ENCODE measurements at places on chromosomes 16 and 17.

- DNase-seq: no peak
Observed at GRCh38 chr16:85068746-85069145, 41.2 kb downstream of the KIAA0513 start.

DNA sequence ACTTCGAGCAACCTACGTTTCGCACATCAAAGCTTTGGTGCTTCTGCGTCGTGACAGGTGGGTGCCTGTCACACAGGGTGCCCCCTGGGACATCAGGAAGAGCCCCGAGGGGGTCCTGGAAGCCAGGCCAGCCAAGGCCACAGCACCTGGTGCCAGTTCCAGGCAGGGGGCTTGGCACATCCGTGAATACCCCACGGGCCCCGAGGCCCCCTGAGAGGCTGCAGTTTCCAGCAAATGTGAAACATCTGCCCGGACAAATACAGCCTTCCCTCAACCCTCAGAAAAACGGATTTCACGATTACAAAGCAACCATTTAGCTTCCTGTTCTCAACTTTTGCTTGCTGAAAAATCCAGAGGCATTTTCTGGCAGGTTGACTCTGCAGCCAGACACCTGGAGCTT lies 109.3 kb upstream of the METRNL start:
- DNase-seq: no peak

- no peak for DNase-seq
Observed at GRCh38 chr17:77127735-77128361, 12.9 kb upstream of the SEC14L1 start.

- DNase-seq: no peak
Observed at GRCh38 chr16:69720822-69721430, 5.4 kb downstream of the NQO1 start.

DNA sequence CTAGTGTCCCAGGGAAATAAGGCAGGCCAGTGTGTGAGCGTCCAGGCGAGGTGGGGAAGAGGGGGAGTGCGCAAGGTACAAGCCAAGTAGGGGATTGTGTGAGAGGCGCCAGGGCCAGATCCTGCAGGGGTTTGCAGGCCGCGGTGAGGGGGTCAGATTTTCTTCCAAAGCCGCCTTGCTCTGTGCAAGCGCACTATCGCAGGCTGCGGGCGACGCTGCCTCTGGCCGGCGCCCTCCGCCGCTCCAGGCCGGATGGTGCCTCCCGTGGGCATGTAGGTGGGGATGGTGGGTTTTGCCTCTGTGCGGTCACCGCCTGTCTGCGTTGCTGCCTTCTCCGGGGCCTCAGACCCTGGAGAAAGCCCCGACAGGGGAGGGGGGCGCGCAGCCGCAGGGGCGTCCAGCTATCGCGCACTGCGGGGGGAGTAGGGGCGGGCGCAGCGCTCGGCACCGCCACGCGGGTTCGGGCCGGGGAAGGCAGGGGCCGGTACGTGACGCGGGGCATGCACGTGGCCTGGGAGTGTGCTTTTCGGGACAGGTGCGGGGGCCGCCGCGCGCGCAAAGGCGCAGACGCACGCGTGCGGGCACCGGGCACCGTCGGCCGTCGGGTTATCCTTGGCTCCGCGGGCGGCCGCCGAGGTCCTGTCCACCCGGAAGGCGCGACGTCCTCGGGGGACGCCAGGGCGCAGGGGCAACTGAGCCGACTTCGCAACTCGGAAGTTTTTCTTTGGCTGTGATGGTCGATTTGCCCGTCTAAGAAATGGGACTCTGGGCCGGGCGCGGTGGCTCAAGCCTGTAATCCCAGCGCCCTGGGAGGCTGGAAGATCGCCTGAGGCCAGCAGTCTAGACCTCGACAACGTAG lies 1.1 kb upstream of the HAPSTR1 start:
- DNase-seq: peak; percentile 3

- no peak for DNase-seq
Observed at GRCh38 chr16:77304877-77305276, 105.7 kb downstream of the SYCE1L start.

- DNase-seq: no peak
Observed at GRCh38 chr17:58383892-58384462, 32.0 kb upstream of the SUPT4H1 start.

DNA sequence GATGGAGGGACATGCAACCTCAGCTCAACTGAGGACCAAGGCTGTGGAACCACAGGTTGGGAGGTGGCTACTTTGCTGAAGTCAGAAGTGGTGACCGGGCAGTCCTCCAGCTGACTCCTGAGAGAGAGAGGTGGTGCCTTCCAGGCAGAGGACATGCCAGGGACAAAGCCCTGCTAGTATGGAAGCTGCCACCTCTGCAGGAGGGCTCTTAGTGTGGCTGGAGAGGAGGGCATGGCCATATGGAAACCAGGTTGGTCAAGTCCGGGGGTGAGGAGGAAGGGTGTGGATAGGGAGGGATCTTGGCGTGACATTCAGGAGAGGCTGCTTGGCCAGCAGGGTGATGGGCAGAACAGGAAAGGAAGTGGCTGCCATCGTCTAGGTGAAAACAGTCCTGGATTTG lies 5.7 kb downstream of the C16orf86 start:
- DNase-seq: no peak

DNA sequence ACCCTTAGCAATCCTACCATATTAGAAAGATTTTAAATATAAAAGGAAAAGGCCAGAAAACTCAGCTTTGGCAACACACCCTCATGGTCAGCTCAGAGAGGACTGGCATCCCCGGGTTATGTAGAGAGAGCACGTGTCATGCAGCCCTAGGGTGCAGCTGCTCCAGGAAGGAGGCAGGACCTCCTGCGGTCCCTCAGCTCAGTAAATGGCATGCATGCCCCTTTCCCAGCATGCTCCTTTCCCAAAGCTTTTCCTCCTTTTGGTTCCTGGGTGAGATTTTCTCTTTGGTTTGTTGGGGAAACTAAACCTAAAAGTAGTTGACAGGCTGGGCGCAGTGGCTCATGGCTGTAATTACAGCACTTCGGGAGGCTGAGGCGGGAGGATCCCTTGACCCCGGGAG lies 3.9 kb downstream of the GAN start:
- no peak for DNase-seq

DNA sequence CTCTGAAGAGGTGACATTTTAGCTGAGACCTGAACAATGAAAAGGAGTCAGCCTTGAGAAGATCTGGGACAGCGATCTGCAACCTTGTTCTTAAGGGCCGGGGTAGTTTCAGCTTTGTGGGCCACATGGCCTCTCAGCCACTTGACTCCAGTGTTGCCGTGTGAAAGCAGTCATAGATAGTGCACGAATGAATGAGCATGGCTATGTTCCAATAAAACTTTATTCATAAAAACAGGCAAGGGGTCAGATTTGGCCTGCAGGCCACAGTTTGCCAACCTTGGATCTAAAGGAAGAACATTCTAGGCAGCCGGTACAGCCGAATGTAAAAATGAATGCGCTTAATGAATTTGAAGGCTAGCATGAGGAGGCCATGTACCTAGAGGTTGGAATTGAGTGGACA lies 83.5 kb downstream of the ABCC6 start:
- no peak for DNase-seq

GRCh38 chr17:7721612-7722011 lies 4.1 kb downstream of the DNAH2 start:
- DNase-seq: no peak

- no peak for DNase-seq
Observed at GRCh38 chr17:76899414-76899813, 31.2 kb downstream of the MGAT5B start.

- no peak for DNase-seq
Observed at GRCh38 chr16:2952679-2953078, 11.4 kb upstream of the KREMEN2 start.

DNA sequence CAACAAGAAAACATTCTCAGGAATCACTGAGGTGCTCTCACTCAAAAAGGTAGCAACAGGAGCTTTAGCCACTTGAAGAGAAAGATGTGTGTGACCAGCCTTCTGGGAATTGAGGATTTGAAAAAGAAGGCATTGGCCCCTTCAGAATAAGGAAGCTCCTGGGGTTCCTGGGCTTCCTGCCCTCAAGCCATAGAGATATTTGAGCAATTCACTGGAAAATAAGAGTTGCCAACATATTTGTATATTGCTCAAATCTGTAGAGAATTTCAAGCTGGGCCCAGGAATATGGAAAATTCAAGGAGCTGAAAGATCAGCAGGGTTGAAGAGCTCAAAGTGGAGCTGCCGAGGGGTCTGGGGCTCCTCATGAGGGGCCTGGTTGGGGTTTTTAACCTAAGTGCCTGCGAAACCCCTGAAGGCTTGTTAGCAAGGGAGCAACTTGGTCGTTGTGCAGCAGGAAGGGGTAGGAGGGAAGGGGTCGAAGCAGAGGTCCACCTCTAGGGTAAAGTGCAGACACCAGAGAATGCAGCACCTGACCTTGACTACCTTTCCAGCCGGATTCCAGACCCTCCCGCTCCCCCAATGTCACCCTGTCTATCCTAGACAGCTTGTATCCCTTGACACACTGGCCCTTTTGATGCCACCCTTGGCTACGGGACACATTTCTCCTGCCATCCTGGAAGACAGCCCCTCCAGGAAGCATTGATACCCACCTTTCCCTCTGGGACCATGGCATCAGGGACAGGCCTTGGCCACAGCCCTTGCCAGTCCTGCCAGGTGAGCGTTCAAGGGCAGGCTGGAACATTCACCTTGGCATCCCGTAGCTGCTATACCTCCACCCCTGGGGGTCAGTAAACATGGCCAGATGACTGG lies 67.6 kb upstream of the SREBF1 start:
- no peak for DNase-seq

GRCh38 chr16:50652836-50653425 lies 28.2 kb downstream of the SNX20 start:
- no peak for DNase-seq

GRCh38 chr16:1920727-1921171 lies 2.5 kb upstream of the HS3ST6 start:
- no peak for DNase-seq

DNA sequence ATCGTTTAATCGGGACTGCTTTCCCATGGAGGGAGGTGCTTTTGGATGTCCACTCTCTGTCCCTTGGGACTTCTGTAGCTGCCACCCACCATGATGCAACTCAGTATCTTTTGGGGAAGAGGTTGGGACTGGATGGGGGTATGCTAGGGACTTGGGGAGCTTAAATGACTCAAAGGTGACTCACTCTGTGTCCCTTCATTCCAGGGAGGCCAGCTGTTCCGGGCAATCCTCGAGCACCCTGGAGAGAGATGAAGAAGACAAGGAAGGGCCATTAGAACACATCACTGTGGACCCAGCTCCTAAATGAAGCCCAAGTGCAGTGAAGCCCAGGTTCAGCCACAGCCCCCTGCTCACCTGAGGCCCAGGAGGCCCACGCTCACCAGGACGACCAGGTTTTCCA lies 4.6 kb downstream of the COL1A1 start:
- no peak for DNase-seq

GRCh38 chr17:17004251-17004996 lies 32.5 kb upstream of the TNFRSF13B start:
- DNase-seq: no peak

GRCh38 chr17:50451943-50452629 lies 16.6 kb downstream of the CHAD start:
- no peak for DNase-seq

- no peak for DNase-seq
Observed at GRCh38 chr17:9529033-9529700, 46.5 kb downstream of the STX8 start.

- no peak for DNase-seq
Observed at GRCh38 chr17:14552306-14552705, 251.4 kb downstream of the HS3ST3B1 start.

DNA sequence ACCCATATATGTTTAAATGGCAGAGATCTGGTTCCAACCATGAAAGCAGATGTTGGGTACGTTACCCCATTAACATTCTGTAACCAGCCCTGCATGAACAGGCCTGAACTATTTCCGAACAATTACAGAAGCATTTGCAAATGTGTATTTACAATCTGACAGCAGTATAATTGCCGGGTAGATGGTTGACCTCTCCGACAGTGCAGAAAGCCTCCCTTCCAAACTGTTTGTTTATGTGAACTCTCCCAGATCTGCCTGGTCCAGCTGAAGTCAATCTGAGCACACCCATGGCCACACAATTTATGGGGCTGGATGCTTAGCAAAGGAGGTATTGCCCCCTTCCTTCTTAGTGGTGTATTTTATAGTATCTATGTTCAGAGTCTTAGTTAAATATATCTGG lies 21.8 kb downstream of the NUDT7 start:
- peak; percentile 33 for DNase-seq

GRCh38 chr16:29836623-29837022 lies 16.4 kb downstream of the MVP start:
- DNase-seq: no peak
